T-helper 1 cell treated with Interleukin-12 subunit alpha and Interleukin-12 subunit beta and Interleukin-4 antibody, amounts not matched to agents 30 ng/mL and 1 ng/mL, for 36 hours (primary cell): ENCODE measurements at places on chromosomes 2 and 18. TPM values are rescaled to one million over a fixed set of nuclear protein-coding genes. Genes with fewer than 3 reads are reported as not detected.

Gene ALLC
- not detected in 2 replicates for total RNA-seq

Gene ASXL3
- not detected in 2 replicates for total RNA-seq

Gene MROH2A
- total RNA-seq, result not detected in 2 replicates

Gene KIF1A
- 0.17 and 0.42 TPM in 2 replicates for total RNA-seq

Gene GREB1L
- total RNA-seq, result not detected in 2 replicates

Gene VIL1
- 0.27 TPM in 1 of 2 replicates, not detected in the other for total RNA-seq

Gene LOXL3
- total RNA-seq, result 0.78 and 0.98 TPM in 2 replicates

Gene SP140
- 108 and 111 TPM in 2 replicates for total RNA-seq

Gene FOSL2
- total RNA-seq, result 26.1 and 32.4 TPM in 2 replicates

Gene HNMT
- total RNA-seq, result not detected in 2 replicates

Gene VSNL1
- total RNA-seq, result not detected in 2 replicates

Gene REG1B
- total RNA-seq, result not detected in 2 replicates

Gene GCG
- not detected in 2 replicates for total RNA-seq

Gene KCNJ3
- total RNA-seq, result not detected in 2 replicates

Gene PJVK
- total RNA-seq, result 1.0 and 1.7 TPM in 2 replicates

Gene MC4R
- total RNA-seq, result not detected in 2 replicates

Gene RAB6C
- not detected in 2 replicates for total RNA-seq

Gene ST8SIA5
- total RNA-seq, result 0.32 TPM in 1 of 2 replicates, not detected in the other

Gene SGO2
- 26.0 and 27.8 TPM in 2 replicates for total RNA-seq

Gene CFC1
- total RNA-seq, result not detected in 2 replicates

Gene KYNU
- total RNA-seq, result not detected in 2 replicates

Gene AQP12A
- not detected in 2 replicates for total RNA-seq

Gene DSG1
- not detected in 2 replicates for total RNA-seq

Gene GPAT2
- 9.8 and 10.2 TPM in 2 replicates for total RNA-seq

Gene SLC4A3
- total RNA-seq, result not detected in 2 replicates

Gene RAD51AP2
- not detected in 2 replicates for total RNA-seq

Gene TUBB8B
- total RNA-seq, result not detected in 2 replicates

Gene SERPINB11
- not detected in 2 replicates for total RNA-seq

Gene MTA3
- total RNA-seq, result 25.6 and 30.3 TPM in 2 replicates

Gene ITGA6
- 33.1 and 36.5 TPM in 2 replicates for total RNA-seq

Gene HDLBP
- 226 and 240 TPM in 2 replicates for total RNA-seq

Gene FTCDNL1
- total RNA-seq, result 0.71 and 1.0 TPM in 2 replicates

Gene CFAP65
- total RNA-seq, result not detected in 2 replicates

Gene GATA6
- total RNA-seq, result not detected in 2 replicates

Gene RNF149
- total RNA-seq, result 113 and 117 TPM in 2 replicates

Gene ACAA2
- total RNA-seq, result 85.3 and 88.0 TPM in 2 replicates

Gene FASTKD2
- 24.0 and 25.0 TPM in 2 replicates for total RNA-seq

Gene SGPP2
- 14.8 and 17.2 TPM in 2 replicates for total RNA-seq

Gene GALR1
- not detected in 2 replicates for total RNA-seq

Gene SERPINB13
- not detected in 2 replicates for total RNA-seq

Gene ITGB6
- not detected in 2 replicates for total RNA-seq

Gene FBXO41
- 16.6 and 17.5 TPM in 2 replicates for total RNA-seq

Gene KCNK3
- not detected in 2 replicates for total RNA-seq

Gene TMEM178A
- total RNA-seq, result not detected in 2 replicates

Gene CWC22
- total RNA-seq, result 24.0 and 24.1 TPM in 2 replicates

Gene NAGK
- 145 and 162 TPM in 2 replicates for total RNA-seq

Gene RNU2-63P
- 16.7 and 22.4 TPM in 2 replicates for total RNA-seq

Gene NFATC1
- total RNA-seq, result 38.2 and 40.2 TPM in 2 replicates

Gene TXNDC2
- not detected in 2 replicates for total RNA-seq

Gene PARD6G
- 0.05 TPM in 1 of 2 replicates, not detected in the other for total RNA-seq

Gene POTEI
- total RNA-seq, result not detected in 2 replicates

Gene VWA3B
- total RNA-seq, result not detected in 2 replicates

Gene BOD1L2
- not detected in 2 replicates for total RNA-seq

Gene ABCA12
- total RNA-seq, result not detected in 2 replicates

Gene NPAS2
- total RNA-seq, result 1.5 and 2.4 TPM in 2 replicates

Gene REG3A
- total RNA-seq, result not detected in 2 replicates
